ENCODE measurements at places on chromosomes 1 and 21.

- DNase-seq = no peak
Measured at GRCh38 chr1:107450899-107451664, 310.2 kb downstream of the NTNG1 start.

DNA sequence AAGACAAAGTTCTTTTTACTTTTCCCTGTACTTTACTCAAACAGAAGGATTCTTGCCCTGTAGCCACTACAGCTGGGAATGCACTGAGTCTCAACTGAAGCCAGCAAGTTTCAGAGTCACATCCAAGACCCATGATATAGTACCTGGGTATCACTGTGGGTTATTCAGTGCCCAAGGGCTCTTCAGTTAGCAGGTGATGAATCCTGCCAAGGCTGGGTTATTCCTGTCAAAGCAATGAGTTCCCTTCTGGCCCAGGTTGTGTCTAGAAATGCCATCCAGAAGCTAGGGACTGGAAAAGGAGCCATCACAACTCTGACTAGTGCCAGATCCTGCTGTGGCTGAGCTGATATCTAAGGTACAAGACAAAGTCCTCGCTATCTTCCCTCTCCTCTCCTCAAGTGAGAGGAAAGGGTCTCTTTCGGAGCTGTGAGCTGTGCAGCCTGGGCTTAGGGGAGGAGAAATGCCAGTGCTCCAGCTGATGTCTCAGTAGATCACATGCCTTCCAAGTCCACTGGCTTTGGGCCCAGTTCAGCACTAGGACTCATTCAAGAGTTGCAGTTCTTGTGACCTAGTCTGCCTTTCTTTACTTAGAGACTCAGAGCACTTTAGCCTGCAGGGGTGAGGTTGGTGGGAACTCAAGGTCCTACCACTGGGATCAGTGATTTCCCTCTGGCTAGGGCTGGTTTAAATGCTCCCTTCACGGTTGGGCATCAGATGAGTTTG lies 369.4 kb downstream of the TBX15 start:
- DNase-seq = no peak

- DNase-seq = no peak
Measured at GRCh38 chr1:168279253-168279652, 1.4 kb upstream of the TBX19 start.

DNA sequence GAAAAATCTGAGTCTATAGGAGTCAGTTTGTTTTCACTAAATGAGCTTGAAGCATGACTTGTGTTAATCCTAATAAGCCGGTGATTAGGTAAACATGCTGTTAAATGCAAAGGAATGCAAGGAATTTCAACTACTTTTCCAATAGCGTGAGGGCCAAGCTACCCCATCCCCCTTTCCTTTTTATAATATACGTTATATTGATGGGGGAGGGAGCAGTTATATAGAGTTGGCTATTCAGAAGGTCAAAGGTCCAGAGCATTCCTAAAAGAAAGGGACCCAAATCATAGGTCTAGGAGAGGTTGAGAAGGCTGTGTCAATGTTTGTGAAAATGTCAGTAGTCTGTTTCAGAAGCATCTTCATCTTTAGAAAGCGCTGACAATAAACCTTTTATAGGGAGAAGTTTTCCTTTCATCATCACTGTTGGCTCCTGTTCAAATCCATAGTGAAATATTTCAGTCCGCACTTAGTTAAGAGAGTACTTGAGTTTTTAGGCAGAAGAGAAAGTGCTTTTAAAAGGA lies 3.8 kb downstream of the CCN1 start:
- DNase-seq = no peak

DNA sequence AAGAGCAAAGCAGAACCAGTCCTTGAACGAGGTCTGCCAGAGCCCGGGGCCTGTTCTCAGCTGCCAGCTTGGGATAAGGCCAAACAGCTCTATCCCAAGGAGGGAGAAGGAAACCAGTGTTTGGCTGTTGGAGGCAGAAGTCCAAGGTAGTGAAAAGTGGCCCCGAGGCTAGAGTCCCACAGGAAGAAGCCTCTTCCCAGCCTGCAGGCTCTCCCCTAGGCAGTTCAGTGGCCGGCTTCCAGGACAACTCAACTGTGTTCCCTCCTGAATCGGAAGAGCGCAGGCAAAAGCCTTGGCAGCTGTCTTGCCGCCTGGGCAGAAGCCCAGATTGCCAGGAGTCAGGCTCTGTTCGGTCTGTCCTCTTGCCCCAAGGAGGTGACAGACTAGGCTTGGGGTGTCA lies 19.3 kb downstream of the QSOX1 start:
- no peak for DNase-seq

- DNase-seq = no peak
Measured at GRCh38 chr21:36803816-36804439, 105.0 kb downstream of the SIM2 start.

DNA sequence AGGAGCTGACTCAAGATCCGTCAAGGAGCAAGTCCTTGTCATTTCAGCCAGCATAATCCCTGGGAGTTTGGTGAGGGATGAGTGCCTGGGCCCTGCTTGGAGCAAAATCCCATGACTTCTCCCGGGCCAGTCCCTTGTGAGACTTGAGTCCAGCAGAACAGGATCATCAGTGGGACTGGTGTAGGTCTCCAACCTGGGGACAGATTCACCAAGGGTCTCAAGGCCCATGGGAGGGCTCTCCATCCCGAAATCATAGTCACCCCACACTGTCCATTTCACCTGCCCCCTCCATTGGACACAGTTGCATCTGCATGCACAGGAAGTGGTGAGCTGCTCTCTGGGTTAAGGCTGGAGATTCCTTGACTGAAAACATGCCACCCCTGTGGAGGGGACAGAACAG lies 178.2 kb downstream of the FOXD2 start:
- no peak for DNase-seq

- no peak for DNase-seq
Measured at GRCh38 chr1:44688760-44689446, 14.4 kb downstream of the ARMH1 start.

GRCh38 chr1:216984536-216984935 lies 261.3 kb upstream of the ESRRG start:
- DNase-seq = no peak

DNA sequence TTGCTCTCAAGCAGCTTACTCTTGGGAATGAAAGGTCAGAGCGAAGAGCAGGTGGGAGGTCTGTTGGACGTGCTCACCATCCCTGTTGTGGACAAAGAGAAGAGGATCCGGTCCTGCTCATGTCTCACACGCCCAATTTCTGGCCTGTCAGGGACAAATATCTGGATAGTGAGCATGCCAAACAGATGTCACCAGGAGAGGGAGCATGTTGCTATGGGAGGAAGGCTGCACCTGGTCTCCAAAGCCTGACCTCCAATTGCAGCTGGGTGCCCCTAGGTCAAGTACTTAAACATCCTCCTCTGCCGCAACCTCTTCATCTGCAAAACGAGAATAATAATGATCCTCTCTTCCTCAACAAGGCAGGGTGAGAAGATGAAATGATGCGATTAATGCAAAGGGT lies 53.4 kb downstream of the DMRTA2 start:
- DNase-seq = peak; percentile 15

GRCh38 chr1:179366093-179366800 lies 476 bp downstream of the AXDND1 start:
- DNase-seq = no peak

DNA sequence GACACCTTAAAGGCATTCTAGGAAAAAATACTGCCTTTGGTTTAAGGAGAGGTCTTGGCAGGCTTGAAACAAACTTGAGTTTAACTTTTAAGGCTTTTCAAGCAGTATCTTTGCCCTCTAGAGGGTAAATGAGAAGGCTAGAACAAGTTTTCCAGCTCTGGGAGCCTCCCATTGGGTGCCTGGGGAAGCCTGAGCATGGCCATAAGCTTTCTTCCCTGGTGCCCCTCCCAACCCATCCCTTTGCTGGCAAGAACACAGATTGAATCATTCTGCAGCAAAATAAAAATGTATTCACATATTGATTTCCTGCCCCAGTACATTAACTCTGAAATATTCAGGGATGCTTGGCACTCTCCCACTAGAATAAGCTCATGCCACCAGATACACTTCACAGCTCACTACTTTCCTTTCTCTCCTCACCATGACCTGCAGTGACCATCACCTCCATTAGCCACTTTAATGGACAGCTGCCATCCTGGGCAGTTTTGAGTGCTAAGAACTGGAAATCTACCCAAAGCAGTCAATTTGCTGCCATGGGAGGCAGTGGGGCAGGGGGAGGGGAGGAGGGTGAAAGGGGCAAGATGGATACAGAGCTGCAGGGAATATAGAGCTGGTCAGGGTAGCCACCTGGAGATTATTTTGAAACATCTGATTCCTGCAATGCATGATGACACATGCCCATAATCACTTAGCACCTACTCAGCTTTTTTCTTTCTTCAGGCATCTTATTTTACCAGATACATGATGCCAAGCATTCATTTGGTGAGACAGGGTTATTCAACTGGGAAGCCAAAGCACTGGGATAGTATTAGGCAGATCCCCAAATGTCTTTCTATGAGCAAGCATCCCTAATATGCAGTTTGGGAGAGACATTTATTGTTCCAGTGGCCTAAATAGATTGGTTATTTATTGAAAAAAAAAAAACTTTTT lies 140.6 kb downstream of the SYT2 start:
- no peak for DNase-seq

DNA sequence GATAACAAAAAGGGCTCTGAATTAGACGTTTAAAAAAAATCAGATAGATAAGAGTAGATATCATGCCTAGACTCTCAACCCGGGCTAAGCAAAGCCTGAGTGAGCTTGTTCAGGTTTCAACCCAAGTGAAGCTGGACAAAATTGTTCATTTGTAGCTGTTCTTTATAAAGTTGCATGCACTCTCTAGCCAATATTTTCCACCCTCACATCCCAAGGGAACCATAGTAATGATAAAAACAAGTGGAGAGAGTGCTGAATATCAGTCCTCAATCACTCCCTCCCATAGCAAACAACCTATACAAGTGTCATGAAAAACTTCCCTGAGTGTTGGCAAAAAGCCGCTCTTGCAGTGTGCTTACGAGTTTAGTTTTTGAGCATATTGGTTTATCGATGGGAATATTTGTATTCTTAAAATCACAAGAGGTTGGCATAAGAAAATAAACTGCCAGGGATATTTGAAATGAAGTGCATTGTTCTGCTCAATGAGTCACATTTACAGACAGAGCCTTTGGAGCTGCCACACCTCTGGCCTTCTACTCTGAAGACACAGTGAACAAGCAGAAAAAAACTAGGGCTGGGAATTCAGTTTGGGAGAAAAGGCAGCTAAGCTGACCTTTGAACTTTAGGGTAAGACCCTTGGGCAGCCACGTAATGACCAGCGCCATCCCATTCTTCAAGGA lies 2.2 kb upstream of the CLCA2 start:
- DNase-seq = no peak

DNA sequence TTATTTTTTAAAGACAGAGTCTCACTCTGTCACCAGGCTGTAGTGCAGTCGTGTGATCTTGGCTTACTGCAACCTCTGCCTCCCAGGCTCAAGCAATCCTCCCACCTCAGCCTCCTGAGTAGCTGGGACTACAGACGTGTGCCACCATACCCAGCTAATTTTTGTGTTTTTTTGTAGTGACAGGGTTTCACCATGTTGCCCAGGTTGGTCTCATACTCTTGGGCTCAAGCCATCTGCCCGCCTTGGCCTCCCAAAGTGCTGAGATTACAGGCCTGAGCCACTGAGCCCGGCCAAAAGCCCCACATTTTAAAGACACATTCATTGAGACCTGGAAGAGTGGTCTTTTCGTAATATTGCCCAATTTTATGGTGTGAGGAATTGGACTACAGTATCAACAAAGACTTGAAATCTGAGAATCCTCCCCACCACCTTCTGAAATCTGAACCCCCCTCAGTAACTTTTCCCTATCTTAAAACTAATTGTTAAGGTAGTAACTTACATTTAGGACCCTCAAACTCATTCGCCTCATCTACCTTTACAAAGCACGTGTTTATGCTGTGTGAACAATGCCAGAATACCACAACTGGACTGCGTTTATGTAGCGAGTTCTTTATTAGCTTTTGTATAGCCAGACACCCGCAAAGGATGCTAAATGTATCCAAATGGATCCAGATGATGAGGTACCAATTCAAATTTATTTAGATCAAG lies 2.7 kb downstream of the ERRFI1 start:
- no peak for DNase-seq

GRCh38 chr1:192741095-192741494 lies 67.7 kb upstream of the RGS2 start:
- DNase-seq = no peak

GRCh38 chr1:8006037-8006963 lies 19.8 kb downstream of the ERRFI1 start:
- DNase-seq = no peak

- no peak for DNase-seq
Measured at GRCh38 chr1:18948048-18948912, 8.2 kb downstream of the IFFO2 start.

DNA sequence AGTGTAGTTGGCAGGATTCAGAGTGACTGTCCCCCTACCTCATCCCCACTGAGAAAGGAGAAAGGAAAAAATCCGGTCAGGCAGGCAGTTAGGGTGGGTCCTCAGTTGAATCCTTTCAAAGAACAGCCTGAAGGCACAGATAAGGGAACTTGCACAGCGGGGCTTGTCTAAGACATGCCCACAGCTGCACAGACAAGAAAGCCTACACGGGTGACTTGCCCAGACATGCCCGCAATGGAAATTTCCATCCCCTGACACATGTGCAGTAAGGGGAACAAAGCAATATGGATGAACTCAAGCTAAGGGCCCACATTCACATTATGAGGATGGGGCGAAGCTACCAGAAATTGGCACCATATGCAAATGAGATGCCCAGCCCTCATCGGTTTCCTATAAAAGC lies 82.5 kb downstream of the DESI2 start:
- DNase-seq = peak; percentile 64

- no peak for DNase-seq
Measured at GRCh38 chr1:101980974-101981373, 15.8 kb downstream of the OLFM3 start.

- no peak for DNase-seq
Measured at GRCh38 chr1:201140941-201141260, 13.4 kb downstream of the TMEM9 start.

GRCh38 chr1:166588741-166589140 lies 250.5 kb upstream of the POGK start:
- DNase-seq = no peak

GRCh38 chr1:117657031-117657430 lies 51.2 kb downstream of the TENT5C start:
- no peak for DNase-seq

DNA sequence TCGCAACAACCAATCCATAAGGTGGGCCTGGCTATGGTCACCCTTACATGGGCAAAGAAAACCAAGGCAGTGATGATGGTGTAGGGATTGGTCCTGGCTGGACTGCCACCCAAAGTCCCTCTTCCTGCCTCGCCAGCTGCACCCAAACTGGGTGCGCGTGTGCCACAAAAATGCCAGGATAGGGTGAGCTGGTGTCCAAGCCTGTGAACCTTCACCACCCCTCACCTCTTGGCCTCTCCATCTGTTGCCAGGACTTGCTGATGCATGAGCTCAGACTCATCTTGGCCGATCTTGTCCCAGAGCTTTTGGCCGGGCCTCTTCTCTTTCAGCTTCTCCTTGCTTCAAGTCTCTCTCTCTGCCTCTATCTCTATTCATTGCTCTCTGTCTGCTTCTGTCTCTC lies 41.8 kb downstream of the FOXD2 start:
- no peak for DNase-seq

- no peak for DNase-seq
Measured at GRCh38 chr1:55959136-55959548, 620.2 kb downstream of the PLPP3 start.

GRCh38 chr1:111449703-111450017 lies 396 bp downstream of the ATP5PB start:
- no peak for DNase-seq

All from KBM-7 (cell line).